ENCODE measurements at places on chromosomes 7 and 10. TPM values are rescaled to one million over a fixed set of nuclear protein-coding genes. Genes with fewer than 3 reads are reported as not detected.

DNA sequence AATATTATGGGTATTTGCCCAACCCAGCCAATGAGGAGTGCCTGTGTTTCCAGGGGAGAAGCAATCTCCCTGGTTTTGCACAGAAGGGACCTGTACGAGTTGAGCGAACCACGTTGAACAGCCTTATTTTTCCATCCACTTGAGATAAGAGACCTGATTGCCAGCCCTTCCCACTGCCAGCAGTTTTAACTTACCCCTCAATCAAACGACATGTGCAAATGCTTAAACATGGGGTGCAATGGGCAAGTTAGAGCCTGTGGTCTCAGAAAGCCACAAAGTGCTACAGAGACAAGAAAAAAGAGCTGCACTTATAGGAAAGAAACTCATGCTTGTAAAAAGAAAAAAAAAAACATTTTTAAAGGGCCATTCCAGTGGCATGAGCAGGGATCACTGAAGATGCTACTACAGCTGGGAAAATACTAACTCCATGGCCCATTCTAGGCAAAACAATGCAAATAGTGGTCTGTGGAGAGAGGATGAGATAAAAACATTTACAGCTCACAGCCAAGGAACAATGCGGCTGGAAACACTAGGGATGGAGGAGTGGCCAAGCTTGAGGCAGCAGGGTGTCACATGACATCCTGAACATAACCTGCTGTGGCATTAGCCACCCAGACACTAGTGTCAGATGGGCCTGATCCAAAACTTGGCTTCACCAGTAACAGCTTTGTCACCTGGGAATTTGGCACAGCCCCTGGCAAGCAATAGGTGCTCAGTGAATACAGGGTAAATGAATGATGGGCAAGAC, 162.8 kb downstream of the ELMO1 start:
- DNase-seq: no peak

GRCh38 chr10:34327184-34327583, 487.9 kb downstream of the PARD3 start:
- DNase-seq: no peak

CASP2 gene
- polyA plus RNA-seq: 27.6 TPM

- no peak for DNase-seq
Observed at GRCh38 chr7:138097064-138097741, 20.9 kb downstream of the AKR1D1 start.
